ENCODE measurements at places on chromosomes 1 and 21.

GRCh38 chr1:53693339-53693738 lies 45.6 kb downstream of the GLIS1 start:
- no peak for DNase-seq

GRCh38 chr1:208031932-208032320 lies 121.0 kb upstream of the CD34 start:
- DNase-seq = no peak

DNA sequence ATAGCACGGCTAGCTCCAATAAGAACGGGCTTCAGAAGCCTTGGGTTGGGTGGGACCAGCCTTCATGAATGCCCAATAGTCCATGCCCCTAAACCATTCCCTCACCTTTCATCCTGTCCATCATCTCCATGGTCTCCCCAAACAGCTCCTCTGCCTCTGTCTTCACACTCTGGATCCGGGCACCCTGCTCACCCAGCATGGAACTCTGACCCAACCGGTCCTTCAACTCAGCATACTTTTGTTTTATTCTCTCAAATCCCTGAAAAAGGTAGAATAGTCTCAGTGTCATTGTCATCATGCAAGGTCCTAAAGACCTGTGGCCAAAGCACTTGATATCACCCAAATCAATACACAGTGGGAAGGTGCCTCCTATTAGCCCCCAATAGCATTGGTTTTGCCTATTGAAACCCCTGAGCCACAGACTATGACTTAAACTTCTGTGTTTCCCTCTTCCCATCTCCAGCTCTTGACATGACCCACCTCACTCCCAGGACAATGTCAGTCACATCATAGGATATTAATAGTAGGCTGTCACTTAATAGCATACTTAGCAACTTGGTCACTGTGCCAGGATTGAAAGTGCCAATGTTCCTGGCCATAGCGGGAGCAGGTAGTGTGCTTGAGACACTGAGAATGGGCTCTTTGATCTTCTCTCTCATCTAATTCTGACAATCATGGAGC lies 33.0 kb downstream of the CAMK1G start:
- DNase-seq = no peak

DNA sequence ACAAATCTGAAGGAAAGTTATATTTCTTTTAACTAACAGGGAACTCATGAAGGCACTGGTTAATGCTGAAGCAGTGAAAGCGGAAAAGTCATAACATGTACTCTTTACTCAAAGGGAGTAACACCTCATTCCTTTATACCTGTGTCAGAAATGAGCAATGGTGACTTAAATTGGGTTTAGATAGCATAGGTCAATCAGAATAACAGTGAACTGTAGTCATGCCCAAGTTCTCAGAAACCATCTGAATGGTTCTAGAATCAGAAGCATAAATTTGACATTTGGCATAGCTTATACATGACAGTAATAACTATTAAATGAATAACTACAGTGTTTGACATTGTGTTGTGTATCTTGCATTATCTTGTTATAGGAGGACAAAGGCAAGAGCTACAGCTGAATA lies 382.0 kb downstream of the NUF2 start:
- no peak for DNase-seq

DNA sequence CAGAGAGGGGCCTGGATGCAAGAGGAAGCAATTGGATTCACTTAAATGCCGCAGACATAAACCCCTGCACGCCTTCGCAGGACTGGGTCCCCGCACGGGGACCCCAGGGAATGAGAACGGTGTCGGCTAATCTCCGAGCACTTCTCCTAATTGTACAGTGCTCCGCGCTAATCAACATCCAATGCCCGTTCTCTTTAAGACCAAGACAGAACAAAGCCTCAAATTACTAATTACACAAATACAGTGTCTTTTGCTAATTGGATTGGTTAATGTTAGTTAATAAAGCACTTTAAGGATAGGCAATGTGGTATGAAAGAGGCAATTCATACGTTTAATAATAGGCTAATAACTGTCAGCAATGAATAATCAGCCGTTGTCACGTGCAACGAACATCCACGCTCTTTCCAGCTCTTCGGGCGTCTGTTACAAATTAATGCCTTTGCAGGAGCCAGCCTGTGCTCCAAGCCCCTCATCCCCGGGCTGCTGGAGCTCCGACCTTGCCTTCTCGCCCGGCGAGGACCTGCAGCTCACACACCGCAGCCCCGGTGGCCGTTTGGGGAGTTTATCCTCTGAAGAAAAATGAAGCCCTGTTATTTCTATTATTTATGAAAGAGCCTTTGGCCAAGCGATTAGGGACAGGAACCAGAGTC lies 157.8 kb downstream of the PRDM16 start:
- no peak for DNase-seq

- peak; percentile 39 for DNase-seq
Measured at GRCh38 chr1:110880708-110881374, 7.9 kb downstream of the CD53 start.

- DNase-seq = no peak
Measured at GRCh38 chr1:207049974-207050391, 1.0 kb downstream of the YOD1 start.

GRCh38 chr1:225999912-226000337 lies 782 bp upstream of the SDE2 start:
- DNase-seq = no peak

- no peak for DNase-seq
Measured at GRCh38 chr1:46506470-46507219, 17.0 kb downstream of the DMBX1 start.

GRCh38 chr1:38686167-38686926 lies 173.2 kb downstream of the RRAGC start:
- no peak for DNase-seq

- DNase-seq = no peak
Measured at GRCh38 chr1:111366256-111366655, 61.3 kb downstream of the OVGP1 start.

GRCh38 chr1:174407665-174408064 lies 40.1 kb upstream of the GPR52 start:
- DNase-seq = no peak

- DNase-seq = no peak
Measured at GRCh38 chr21:27320868-27321267, 354.0 kb upstream of the ADAMTS5 start.

- DNase-seq = no peak
Measured at GRCh38 chr1:230423261-230423660, 2.9 kb downstream of the PGBD5 start.

DNA sequence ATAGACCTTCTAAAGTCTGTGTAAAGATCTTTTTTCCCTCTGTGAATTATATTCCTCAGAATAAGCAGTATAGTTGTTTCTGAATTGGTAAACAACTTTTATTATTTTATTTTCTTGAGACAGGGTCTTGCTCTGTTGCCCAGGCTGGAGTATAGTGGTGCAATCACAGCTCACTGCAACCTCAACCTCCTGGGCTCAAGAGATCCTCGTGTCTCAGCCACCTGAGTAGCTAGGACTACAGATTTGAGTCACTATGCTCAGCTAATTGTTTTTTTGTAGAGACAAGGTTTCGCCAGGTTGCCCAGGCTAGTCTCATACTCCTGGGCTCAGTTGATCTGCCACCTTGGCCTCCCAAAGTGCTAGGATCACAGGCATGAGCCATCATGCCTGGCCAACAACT lies 26.6 kb upstream of the HMGN1 start:
- no peak for DNase-seq

DNA sequence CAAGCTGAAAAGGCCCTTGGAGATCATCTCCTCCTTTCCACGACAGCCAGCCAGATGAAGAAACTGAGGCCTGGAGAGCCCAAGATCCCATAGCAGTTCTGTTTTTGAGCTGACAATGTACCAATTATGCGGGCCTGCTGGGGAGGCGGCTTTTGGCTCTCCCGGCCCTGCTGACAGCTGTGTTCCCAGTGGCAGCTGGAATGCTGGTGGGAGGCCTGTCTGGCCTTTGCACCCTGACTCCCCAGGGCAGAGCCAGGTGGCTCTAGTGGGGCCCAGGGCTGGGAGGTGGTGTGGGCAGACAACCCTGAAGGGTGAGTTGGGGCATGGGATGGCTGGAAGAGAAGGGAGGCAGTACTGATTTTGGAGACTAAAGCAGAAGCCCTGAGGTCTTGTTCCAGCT lies 30.7 kb upstream of the WASF2 start:
- no peak for DNase-seq

- peak; percentile 9 for DNase-seq
Measured at GRCh38 chr1:38527373-38527966, 332.1 kb downstream of the RRAGC start.

- DNase-seq = no peak
Measured at GRCh38 chr1:88659552-88659951, 24.5 kb upstream of the PKN2 start.

GRCh38 chr1:65421351-65422025 lies 1.0 kb downstream of the LEPR start:
- DNase-seq = no peak

GRCh38 chr1:62362061-62362917 lies 43.1 kb upstream of the KANK4 start:
- DNase-seq = no peak

DNA sequence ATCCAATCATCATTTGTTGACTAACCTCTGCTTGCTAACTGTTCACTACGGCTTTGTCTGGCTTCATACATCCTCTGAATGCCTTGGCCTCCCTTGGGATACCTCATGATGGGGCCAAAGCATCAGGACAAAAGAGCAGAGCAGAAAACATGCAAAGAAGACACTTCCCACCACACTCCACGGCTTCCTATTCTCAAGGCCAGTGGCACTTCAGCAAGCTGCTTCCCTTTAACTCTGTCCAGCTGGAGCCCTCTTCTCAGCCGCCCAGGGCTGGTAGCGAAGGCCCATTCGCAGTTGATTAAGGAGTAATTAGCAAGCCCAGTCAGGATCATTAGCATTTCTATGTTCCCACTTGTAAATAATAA lies 224.3 kb upstream of the FGGY start:
- DNase-seq = no peak

DNA sequence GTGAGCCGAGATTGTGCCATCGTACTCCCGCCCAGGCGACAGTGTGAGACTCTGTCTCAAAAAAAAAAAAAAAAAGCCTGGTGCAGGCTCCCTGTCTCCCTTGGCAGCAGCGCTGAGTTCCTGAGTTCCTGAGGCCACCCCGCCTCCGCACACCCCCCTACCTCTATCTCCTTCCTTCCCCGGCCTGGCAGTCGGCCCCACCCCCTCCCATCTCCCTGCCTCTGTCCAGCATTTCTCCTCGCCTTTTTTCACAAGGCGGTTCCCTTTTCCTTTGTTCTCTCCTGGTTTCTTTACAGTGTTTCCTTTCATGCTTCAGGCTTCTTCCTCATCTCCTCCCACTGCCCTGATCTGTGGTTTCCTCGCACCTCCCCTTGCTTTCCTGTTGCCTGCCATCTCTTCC lies 2.7 kb downstream of the RORC start:
- no peak for DNase-seq

DNA sequence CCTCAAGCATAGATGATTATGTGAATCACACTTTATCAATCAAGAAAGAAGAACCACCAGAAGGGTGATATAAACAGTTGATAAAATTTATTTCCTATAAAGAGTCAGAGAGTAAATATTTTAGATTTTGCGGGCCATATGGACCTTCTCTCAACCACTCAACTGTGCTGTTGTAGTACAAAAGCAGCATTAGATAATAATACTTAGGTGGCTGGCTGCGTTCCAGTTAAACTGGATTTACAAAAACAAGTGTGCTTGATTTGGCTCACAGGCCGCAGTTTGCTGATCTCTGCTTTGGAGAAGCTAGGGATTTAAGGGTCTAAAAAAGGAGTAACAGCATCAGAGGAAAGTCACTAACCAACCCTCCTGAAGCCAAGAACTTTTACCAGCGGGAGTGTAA lies 1406.0 kb downstream of the KCNT2 start:
- DNase-seq = no peak

DNA sequence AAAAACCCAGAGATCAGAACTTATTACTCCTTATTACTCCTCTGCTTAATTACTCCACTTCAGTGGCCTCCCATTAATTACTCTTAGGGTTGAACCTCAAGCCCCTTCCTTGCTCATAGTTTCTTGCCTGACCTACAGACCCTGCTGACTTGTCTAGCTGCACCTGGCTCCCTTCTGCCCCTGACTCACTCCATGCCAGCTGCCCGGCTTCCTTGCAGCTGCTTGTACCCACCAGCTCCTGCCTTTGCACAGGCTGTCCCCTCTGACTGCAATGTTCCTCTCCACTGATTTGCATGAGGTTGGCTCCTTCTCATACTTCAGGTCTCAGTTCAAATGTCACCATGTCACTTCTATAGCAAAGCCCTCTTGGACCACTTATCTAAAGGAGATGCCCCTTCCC lies 1.9 kb upstream of the PTPRU start:
- no peak for DNase-seq

- DNase-seq = no peak
Measured at GRCh38 chr1:19557609-19558051, 72.3 kb upstream of the CAPZB start.

GRCh38 chr1:226369110-226369509 lies 38.8 kb downstream of the PARP1 start:
- no peak for DNase-seq

- no peak for DNase-seq
Measured at GRCh38 chr1:147236959-147237791, 5.3 kb upstream of the CHD1L start.

DNA sequence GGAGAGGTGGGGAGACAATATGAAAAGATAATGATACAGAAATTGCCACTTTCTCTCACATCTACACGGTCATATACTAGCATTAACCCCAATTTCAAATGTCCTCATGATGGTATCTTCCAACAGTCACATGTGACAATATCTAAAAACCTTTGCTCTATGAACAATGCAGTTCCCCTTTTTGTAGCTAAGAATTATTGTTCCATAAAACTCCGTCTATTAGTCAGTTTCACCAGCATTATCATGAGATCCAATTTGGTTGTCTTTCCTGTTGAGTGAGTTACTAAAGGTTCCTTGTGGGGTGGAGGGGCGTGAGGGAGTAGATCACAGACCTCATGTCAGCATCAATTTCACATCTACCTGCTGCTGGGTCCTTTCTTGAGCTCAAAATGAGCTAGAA lies 1.7 kb downstream of the TIAM1 start:
- no peak for DNase-seq

DNA sequence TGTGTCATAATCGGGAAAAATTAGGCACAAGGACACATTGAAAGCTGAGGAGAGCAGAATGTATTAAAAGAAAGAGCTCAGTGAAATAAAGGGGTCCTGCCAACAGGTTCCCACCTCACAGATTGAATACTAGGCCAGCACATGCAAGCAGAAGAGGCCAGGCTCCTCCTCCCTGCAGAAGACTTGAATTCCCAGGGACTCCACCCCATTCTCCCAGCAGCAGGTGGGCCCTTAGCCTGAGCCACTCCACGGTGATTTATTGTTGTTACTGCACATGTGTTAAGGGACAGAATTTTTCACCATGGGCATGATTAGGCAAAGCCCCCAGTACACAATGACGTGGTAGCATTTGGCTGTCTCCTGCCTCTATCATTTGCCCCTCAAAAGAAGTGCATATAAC lies 1844.7 kb downstream of the NCAM2 start:
- DNase-seq = no peak

DNA sequence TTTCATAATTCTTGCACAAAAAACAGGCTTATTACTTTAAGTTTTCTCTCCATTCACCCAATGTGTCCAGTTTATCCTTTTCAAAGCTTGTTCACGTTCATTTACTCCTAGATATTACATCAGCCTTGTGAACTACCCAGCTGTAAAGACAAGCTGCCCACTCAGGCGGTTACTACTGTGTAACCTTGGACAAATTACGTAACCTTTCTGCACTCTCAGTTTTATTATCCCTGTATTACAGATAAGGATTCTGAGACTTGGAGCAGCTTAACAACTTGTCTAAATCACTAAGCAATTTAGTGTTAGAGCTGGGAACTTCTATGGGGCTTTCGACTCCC lies 20.5 kb upstream of the LPAR3 start:
- DNase-seq = no peak
